Right forelimb (tissue), 1 donor: ENCODE measurements at places on chromosomes 3 and 15.

DNA sequence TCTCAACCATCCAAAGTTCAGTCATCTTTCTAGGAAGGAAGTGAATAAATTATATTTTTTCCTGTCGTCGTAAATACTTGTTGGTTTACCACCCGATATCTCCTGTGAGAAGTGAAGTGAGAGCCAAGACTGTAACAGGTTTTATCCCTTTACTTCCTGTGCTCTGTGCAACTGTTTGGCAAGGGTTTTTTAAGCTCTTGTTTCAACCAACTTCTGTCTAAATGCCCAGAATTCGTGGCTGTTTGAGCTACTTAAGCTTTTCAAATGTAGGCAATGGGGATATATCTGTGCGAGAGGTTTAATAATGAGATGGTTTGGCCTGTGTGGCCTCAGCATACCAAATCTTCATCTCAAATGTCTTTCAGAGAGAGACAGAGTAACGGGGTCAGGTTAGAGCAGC, 134.7 kb downstream of the LRTM1 start:
- no peak for DNase-seq

DNA sequence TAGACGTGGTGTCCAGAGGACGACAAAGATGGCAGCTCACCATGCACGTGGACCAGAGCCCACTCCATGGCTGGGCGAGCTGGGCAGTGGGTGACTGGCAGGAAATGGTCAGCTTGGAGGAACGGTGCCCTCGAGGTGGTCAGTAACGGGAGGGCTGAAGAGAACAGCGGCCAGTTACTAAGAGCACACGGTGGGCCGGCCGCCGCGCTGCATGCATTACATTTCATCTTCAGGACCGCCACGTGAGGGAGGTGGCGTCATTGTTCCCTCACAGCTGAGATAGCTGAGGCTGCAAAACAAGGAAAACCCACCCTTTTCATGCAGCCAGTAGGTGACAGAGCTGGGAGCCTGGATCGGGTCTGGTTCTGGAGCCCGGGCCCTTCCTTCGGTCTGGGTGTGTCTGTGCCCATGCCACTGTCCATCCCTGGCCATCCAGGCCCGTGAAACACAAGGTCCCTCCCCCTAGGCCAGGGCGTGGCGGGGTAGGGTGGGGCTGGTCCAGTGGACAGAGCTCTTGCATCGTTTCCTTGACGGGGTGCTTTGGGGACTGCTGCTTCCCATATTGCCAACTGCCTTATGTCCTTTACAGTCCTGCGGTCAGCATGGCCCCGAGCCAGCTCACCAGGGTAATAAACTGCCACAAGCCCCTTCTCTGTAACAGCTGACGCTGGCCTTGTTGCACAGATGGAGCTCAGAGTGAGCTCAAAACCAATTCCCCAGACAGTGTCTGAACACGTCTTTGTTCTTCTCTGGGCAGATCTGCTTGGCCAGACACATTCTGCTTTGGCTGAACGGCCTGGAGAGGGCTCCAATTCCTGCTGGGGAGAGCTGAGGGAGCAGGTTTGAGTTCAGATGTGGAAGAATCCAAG, 51.8 kb downstream of the RGMA start:
- peak; percentile 82 for DNase-seq

DNA sequence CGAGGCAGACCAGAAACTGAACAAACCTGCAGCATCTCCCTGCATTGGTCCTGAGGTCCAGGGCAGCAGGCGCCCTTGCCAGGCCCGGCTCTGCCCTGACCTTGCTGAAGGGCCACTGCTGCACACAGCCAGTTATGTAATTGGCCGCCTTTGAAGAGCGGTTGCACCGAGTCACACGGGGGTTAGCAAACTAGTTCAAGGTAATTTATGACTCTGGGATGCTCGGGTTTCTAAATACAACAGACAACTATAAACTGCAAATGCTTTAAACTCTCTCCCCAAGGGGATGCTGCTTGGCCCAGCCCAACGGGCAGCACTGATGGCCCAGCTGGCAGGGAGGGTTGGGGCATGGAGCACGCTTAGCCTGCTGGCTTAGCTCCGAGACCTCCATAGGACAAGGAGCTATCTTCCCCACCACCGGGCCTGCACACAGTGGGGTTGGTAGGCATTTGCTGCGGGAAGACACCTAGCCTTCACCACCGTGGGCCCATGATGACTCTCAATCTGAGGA, 60.3 kb upstream of the IQSEC1 start:
- DNase-seq = no peak

- DNase-seq = no peak
These were observed 31.3 kb upstream of the EBLN2 start for GRCh38 chr3:73030073-73030597.

DNA sequence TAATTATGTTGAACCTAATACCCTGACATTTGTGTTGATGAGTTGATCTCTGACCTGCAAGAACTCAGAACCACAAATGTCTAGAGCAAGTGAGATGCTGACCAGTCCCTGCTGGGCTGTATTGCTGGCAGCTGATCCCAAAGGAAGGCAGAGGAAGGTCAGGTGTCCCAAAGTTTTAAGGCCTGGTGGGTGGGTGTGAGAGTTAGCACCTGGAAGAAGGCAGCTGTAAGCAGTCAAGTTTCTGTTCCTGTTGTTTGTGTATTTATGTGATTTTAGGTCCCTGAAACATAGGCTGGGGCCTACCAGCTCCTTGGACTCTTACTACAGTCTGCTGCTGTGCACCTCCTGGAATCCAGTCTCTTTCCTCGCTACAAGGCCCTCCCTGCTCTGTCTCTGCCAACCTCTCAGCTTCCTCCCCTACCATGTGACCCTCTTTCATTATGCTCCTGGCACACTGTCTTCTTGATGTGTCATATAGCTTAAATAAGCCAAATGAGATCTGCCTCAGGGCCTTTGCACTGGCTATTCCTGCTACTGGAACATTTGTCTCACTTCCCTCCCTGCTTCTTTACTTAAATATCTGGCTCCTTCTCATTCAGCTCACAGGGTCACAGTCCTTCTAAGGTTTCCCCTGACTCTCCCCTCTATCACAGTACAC, 31.0 kb upstream of the ATOSA start:
- DNase-seq = no peak

DNA sequence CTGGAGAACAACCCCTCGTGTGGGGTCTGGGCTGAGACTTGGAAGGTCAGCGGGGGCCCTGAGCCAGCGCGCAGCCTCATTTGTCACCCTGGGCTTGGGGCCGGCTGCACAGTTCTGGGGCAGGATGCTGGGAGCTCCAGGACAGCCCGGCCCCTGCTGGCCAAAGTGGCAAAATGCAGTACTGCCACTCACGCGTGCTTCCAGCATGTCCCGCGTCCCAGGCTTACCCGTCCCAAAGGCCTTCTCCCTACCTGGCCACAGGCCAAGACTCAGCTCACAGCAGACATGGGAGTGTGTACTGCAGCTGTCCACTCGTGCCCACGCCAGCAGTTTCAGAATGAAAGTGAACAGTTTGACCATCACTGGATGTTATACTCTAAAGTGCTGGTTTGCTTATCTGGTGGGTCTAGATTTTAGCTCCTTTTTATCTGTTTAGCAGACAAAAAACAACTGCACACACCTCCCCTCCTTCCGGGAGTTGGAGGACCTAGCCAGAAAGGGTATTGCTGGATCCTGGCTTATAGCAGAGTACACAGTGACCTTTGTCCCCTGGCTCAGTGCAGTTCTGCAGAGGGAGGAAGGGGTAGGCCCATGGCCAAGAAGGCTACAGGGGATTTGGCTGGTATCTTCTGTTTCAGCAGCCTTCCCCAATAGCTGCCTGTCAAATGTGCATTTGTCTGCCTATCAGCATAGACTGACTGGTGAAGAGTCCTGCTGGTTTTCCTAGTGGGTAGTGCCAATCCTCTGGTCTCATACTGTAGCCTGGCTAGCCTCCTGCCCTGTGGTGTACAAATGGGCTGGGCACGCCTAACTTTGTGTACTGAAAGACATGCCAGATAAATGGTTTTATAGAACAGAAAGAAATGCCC, 23.2 kb upstream of the IP6K2 start:
- peak; percentile 56 for DNase-seq

DNA sequence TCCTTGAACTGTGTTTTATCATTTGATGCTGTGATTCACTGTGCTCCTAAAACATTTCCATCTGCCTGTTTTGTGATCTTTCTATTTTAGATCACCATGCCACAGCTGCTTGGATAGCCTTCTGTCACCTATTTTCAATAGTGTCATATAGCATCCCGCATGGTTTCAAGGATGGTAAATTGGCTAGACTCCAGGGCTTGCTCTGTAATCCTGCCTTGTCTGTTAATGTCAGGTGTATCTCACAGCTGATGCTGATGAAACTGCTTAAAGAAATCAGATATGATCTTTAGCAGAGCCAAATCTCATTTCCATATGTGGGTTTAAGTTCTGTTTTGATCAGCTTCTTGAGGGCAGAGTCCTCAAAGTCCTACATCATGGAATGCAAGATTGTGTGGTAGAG, 182.2 kb downstream of the UBE2E2 start:
- DNase-seq = no peak

DNA sequence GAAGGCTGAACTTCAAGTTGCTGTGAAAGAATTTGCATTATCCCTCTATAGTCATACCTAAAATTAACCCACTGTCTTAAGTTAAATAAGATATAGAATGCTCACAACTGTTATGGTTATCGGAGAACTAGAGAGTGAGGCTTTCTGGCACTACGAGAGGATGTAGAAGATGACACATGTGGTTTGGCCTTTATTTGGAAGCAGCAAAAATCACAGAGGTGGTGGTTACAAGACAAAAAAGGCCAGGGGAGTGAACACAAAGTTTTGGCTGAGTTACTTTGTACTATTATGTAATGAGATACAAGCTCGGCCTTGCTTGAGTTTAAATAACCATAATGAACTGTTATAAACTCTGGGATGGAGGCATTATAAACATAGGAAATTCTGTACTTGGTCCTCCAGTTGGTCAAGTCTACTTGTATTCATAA, 78.3 kb upstream of the ICE2 start:
- DNase-seq = no peak
